Adrenal gland (tissue), 19 donors: ENCODE measurements at places on chromosomes 11 and 22.

DNA sequence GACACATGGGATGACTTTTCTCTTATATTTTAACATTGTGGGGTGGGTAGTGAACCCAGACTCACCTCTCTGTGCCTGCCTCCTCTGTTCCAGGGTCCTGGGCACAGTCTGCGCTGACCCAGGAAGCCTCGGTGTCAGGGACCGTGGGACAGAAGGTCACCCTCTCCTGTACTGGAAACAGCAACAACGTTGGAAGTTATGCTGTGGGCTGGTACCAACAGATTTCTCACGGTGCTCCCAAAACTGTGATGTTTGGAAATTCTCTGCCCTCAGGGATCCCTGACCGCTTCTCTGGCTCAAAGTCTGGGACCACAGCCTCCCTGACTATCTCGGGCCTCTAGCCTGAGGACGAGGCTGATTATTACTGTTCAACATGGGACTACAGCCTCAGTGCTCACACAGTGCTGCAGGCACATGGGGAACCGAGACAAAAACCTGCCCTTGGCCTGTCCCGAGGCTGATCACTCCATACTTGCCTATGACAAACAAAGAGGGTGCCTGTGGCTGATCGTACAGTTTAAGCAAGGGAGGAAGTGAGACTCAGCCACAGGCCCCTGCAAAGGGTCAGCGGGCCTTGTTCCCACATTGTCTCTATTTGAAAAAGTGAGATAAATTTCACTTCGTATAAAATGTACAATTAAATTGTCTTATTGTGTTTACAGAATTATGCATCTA lies 43.7 kb upstream of the TOP3B start:
- no peak for DNase-seq

DNA sequence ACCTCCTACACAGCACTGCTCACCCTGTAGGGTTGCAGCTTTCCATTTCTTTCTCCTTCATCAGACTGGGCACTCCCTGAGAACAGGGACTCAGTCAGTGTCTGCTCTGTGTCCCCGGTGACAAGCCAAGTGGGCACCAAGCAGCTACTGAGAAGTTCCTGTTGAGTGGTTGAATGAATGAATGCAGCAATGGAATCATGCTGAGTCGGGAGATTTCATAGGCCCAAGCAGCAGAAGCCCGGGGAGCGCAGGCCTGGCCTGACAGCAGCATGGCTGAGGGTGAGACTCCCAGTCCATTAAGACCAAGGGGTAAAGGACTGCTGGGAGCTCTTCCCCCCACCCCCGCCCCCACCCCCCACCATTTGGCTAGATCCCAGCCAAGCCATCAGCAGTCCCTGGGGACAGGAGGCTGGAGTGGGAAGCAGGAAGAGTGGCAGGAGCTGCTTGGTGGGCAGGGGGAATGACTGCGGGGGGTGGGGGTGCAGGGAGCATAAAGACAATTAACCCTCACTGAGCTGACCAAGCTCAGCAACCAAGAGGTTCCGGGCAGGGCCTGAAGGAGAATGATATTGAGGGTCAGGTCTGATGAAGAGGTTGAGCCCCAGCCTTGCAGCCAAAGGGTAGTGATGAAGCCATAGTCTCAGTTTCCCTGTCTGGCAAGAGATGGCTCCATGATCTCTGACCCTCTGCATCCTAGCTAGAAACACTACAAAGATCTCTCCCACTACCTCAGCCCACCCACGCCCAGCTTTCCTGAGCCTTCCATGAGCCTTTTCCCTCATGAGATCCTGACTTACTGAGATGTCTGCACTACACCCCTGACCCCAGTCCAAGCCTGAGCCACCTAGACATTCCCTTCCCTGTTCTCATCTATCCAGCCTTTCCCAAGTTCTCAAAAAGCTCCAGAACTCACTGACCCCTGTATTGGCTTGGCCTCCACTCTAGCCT lies 2.8 kb downstream of the PDE2A start:
- DNase-seq, result no peak

DNA sequence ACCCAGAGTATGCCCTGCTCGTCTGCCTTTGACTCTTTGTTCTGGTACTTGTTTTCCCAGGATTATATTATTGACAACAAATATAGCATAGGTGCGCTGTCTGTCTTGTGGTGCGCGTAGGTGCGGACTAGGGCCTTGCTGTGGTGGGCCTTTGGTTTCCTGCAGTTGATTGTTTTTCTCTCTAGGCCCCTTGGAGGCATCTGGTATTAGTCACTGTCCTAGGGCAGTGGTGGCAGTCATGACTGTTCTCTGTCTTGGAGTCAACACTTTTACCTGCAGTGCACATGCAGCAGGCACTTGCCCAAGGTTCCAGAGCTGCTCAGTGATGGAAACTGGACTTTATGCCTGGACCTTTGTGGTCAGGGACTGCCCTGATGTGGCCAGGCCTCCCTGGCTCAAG lies 18.6 kb downstream of the PPP6R2 start:
- no peak for DNase-seq

- peak; percentile 83 for DNase-seq
These were observed 68.4 kb downstream of the IGLL5 start for GRCh38 chr22:22955866-22956535.

DNA sequence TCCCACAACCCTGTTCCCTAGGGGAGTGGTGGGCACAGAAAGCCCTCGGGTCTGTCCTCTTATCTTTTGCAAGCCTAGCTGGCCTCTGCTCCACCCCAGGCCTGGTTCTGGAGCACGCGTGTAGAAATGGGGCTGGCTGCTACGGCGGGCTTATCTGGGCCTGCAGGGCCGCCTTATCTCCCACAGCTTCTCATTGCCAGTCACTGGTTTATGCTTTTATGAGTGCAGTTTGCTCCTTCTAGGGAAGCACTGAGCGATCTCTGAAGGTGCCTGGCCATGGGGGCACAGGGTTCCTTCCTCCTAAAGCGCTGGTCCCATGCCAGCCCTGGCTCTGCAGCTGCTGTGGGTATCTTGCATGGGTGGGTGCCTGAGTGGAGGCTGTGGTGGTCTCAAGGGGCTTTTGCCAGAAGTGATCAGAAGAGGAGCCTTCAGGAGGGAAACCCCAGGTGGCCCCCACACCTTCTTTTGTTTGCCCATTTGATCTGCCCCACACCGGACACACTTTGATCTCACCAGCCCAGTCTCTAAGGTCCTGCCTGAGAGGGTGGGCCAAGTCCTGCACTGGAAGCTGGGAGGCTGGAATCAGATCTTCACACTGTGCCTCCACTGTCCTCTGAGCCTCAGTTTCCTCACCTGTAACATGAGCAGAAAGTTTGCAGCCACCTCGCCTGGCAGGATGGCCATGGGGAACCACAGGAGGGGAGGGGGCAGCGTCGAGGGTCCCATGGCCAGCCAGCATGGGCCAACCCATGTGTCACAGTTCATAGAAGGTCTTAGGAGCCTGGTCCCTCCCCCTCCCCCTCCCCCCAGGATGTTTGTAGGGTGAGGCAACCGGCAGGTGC lies 86.6 kb upstream of the FGF3 start:
- DNase-seq, result no peak

- DNase-seq, result no peak
These were observed 56.2 kb upstream of the GLYAT start for GRCh38 chr11:58787903-58788302.

- peak; percentile 91 for DNase-seq
These were observed 17.9 kb downstream of the CRELD2 start for GRCh38 chr22:49936018-49936972.

DNA sequence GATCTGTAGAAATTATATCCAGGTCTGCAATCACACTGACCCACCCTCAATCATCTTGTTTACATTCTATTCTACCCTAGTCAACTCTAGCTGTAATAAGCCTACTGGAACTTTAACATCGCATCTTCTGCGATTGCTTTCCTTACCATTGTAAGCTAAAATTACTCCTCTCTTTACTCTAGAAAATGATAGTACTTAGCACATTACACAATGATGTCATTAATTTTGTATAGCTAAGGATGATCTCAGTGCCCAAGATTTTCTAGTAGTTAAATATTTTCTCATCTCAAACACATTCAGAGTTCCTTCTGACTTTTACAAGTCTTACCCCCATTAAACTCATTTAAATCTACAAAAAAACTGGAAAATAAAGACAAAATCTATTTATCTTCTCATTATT lies 39.6 kb upstream of the CTSC start:
- no peak for DNase-seq

GRCh38 chr11:119376197-119376847 lies 5.2 kb downstream of the USP2 start:
- peak; percentile 79 for DNase-seq

DNA sequence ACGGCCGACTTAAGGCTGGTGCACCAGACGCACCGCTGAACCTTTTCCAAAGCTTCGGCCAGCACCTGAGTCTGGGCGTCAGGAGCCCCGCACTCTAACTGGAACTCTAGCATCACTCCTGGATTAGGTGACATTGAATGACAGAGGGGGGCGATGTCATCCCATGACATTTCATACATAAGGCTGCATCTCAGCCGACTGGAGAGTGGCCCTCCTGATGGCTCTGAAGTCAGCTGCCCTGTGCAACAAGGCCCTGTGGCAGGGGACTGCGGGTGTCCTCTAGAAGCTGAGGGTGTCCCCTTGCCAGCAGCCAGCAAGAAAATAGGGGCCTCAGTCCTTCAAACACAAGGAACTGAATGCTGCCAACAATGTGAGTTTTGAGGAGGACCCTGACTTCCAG lies 10.1 kb upstream of the FADS3 start:
- DNase-seq, result no peak

- no peak for DNase-seq
These were observed 740.8 kb downstream of the DLG2 start for GRCh38 chr11:84886344-84886743.

DNA sequence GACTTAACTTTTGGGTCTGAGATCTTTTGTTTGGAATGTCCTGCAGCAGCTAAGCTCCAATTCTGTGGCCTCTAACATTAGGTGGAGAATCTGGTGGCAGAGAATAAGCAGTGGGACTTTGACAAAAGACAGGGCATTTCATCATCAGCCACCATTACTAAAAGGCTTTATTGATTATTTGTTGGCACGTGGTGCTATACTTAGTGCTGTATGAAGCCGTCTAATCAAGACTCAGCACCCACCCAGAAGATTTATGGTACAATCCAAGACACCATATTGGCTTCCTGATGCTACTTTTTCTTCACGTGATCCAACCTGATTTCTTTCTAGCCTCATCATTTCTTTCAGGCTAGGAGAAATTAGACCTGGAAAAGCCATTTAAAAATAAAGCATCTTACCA lies 80.7 kb upstream of the GRAMD1B start:
- DNase-seq, result no peak

DNA sequence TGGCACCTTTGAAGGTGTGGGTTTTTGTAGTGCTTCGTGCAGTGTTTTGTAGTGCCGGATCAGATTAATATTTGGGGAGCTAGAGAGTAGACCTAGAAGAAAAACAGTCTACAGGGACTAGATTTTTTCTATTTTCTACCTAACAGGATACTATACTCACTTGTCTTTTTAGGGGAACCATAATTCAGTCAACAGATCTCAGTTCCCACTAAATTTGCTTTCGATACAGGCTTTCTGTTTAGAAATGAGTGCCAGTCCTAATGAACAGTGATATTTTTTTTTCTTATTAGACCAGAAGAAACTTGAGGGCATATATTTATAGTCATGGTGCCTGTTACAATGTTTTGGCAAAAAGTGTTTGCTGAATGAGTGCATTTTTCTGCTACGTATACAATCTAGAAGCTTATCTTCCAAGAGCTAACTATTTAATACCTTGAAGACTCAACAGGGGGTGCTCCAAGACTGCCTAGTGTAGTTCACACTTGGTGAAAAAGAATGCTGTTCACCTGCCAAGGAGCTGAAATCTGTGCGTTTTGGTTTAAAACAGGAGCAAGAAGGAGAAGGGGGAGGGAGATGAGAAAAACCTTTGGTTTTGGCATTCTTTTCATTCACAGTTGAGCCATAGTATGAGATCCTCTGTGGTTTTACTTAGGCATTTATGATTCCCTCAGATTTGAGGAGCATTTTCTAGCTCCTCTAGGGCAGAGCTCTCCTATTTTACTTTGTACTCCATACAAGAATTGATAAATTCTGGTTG lies 44.9 kb upstream of the VSTM5 start:
- DNase-seq, result no peak

DNA sequence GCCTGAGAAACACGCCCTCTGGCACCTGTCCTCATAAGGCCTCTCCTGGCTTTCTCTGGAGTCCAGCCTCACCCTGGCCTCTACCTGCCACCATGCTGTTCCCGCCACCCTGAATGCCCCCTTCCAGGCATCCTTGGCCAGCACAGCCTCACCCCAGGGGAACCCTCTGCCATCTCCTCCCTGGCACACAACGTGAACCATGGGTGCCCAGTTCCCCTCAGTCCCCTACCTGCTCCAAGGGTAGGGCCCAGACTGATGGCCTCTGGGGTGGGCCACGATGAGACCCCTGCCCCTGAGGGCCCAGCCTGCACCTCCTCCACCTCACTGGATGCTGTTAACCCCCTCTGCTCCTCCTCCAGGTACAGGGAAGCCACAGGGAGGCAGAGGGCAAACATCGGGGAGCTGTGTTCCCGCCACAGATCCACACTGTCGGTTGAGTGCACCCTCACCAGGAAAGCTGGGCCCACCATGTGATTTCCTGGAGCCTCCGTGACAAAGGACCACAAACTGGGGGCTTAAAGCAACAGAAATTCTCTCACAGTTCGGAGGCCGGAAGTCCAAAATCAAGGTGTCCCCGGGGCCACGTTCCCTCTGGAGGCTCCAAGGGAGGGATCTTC lies 169.6 kb downstream of the BRD1 start:
- no peak for DNase-seq

GRCh38 chr11:76313913-76314740 lies 66.8 kb downstream of the THAP12 start:
- DNase-seq, result no peak

DNA sequence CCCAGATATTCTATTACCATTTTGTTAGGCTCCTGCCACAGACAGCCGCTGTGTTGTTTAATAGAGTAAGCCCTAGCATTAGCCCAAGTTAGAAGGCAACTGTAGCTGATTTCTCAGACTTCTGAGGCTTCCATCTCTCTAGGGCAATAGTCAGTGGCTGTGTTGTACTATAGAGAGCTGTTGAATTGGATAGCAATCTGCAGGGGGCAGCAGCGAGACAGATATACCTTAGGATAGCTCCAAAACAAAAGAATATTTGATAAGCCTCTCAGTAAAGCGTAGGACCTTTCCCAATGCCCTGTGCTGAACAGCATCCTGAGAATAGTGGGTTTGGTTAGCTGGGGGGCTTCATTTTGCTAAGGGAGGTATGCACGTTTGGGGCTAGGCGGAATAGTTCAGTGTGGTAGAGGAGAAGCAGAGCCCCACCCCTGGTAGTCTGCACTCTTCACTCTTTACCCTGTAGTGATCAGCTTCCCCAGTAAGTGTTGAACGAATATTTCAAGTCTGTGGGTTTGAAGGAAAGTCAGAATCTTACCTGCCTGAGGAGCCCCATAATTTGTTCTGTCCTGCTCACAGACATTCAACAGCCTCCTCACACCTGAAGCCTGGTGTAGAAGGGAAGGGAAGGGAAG lies 515.1 kb downstream of the INSC start:
- peak; percentile 56 for DNase-seq

- DNase-seq, result no peak
These were observed 70.3 kb downstream of the TRIM29 start for GRCh38 chr11:120067438-120068113.
